ENCODE measurements at places on chromosomes 5 and 9. TPM values are rescaled to one million over a fixed set of nuclear protein-coding genes. Genes with fewer than 3 reads are reported as not detected.

DNA sequence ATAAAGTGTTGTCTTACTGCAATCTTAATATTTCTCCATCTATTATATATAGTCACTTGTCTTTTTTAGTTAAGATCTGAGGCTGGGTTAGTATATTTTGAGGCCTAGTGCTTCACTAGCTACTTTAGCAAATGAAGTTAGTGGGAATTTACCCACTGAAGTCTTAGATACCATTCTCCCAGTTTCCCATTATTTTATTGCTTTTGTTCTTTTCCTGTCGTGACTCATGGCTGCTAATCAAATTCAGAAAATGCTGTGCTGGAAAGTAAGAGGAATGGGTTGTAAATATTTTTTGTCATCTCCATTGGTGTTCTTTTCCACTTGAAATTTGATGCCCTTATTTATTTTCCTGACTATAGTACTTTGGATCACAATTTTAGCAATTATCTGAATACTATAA is 14.2 kb downstream of the TCERG1 start:
- DNase-seq: no peak

GRCh38 chr5:179879003-179879689 is 20.5 kb upstream of the MRNIP start:
- no peak for DNase-seq

RASGRF2 gene
- total RNA-seq: 4.8 TPM

LRRC70 gene
- 1.2 TPM for total RNA-seq

Data from activated CD8-positive, alpha-beta memory T cell treated with anti-CD3 and anti-CD28 coated beads, Interleukin-2, amount 10 ng/mL, durations not matched to agents 7 days and 5 days (primary cell).